ENCODE measurements at places on chromosomes 16 and 17. TPM values are rescaled to one million over a fixed set of nuclear protein-coding genes. Genes with fewer than 3 reads are reported as not detected.

- H3K36me3 ChIP-seq = no peaks in the 10 kb centered on the region
- H3K27me3 ChIP-seq = no peaks in the 10 kb centered on the region
- peak overlapping the region; percentile 80 for H3K27ac ChIP-seq
- H3K4me1 ChIP-seq = no peaks in the 10 kb centered on the region
- DNase-seq = peak; percentile 83
Observed at GRCh38 chr16:3158510-3159314, 23.9 kb downstream of the ZNF213 start.

Gene CA4
- not detected for total RNA-seq

GRCh38 chr16:87502308-87502969 is 9.6 kb upstream of the ZCCHC14 start:
- peaks cover 14% of the 10 kb centered on the region for H3K4me1 ChIP-seq
- H3K4me3 ChIP-seq = no peak overlapping the region
- H3K27me3 ChIP-seq = no peaks in the 10 kb centered on the region
- no peak for DNase-seq
- no peak overlapping the region for H3K27ac ChIP-seq

DNA sequence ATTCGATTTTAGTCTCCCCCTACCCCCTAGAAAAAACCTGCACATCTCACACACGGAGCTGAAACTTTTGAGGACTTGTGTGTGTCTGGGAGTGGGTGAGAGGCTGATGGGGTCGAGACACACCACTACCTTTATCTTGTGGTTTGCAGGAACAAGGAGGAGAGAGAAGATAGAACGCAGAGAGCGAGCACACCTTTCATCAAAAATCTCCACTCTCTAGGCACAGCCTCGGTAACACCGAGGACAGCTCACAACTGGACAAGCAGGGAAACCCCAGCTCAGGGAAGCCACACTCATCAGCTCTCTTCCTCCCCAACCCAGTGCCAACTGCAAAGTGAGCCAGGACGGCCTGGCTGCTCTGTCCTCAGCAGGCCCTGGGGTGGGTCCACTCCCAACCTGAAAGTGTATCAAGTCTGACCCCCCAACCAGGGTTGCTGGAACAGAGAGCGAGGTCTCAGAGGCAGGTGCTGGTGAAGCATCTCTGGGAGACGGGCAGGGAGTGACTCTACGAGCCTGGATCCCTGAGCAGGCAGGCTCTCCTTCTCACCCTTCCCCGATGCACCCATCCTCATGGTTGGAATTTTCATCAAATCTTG is 5.2 kb upstream of the GHDC start:
- H3K27ac ChIP-seq = no peak overlapping the region
- no peaks in the 10 kb centered on the region for H3K27me3 ChIP-seq
- H3K4me1 ChIP-seq = no peaks in the 10 kb centered on the region

GRCh38 chr16:55501549-55502322 is 7.1 kb upstream of the LPCAT2 start:
- peaks cover 43% of the 10 kb centered on the region for H3K4me1 ChIP-seq
- no peak overlapping the region for H3K4me3 ChIP-seq
- DNase-seq = peak; percentile 53

Gene KCTD11
- 7.0 TPM for total RNA-seq

GRCh38 chr16:54707813-54708212 is 222.9 kb upstream of the IRX5 start:
- no peaks in the 10 kb centered on the region for H3K36me3 ChIP-seq
- no peak for DNase-seq
- H3K4me3 ChIP-seq = no peak overlapping the region
- no peak overlapping the region for H3K27ac ChIP-seq

DNA sequence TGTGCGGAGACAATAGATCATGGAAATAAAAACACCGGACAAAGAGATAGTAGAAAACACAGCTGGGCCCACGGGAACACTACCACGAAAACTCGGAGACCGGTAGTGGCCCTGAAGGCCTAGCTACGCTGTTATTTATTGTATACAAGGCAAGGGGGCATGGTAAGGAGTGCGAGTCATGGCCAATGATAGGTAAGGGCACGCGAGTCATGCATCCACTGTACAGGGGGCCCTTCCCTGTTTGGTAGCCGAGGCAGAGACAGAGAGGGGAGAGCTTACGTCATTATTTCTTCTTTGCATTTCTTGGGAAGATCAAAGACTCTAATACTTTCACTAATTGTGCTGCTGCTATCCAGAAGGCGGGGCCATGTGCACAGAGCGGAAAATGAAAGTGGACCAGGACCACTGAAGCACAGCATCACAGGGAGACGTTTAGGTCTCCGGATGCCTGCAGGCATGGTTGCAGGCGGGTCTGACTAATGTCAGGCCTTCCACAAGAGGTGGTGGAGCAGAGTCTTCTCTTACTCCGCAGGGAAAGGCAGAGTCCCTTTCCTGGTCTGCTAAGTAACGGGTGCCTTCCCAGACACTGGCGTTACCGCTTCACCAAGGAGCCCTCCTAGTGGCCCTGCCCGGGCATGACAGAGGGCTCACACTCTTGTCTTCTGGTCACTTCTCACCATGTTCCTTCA is 74.4 kb upstream of the ARL4D start:
- H3K4me3 ChIP-seq = no peak overlapping the region
- no peaks in the 10 kb centered on the region for H3K27me3 ChIP-seq
- peaks cover 15% of the 10 kb centered on the region for H3K4me1 ChIP-seq
- H3K36me3 ChIP-seq = no peaks in the 10 kb centered on the region

Gene LDHD
- total RNA-seq = 3.7 TPM

- no peaks in the 10 kb centered on the region for H3K27me3 ChIP-seq
- H3K4me1 ChIP-seq = no peaks in the 10 kb centered on the region
- no peaks in the 10 kb centered on the region for H3K36me3 ChIP-seq
- DNase-seq = no peak
- no peak overlapping the region for H3K27ac ChIP-seq
Observed at GRCh38 chr17:28983286-28984230, 22.3 kb downstream of the SEZ6 start.

DNA sequence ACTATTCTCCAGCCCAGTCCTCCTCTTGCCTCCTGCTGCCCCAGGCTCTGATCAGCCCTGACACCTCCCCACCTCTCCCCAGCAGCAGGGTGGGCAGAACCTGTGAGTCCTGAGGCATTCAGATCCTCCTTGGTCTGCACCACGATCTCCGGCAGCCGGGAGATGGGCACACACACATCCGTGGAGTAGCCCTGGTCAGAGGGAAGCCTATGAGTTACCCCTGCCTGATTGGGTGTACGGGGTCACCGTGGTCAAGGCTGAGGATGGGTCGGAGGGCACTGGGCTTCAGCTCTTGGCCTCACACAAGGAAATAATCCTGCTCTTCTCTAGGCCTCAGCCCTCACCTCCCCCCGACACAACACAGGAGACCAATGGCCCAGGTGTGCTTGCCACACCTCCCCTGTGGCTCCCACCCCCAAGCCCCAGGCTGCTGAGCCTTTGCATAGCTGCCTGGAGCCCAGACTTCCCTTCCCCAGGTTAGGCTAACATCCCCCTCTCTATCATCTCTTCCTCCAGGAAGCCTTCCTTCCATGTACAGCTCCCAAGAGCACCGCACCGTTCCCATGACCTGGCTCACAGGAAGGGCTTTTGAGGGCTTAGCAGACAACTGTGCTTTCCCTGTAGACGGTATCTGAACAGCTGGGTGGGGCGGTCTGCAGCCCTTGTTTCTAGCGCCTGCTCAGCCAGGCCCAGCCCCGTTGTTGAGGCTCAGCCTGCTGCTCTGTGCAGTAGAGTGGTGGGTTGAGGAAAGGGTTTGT is 3.7 kb downstream of the LDHD start:
- no peak overlapping the region for H3K27ac ChIP-seq
- H3K4me1 ChIP-seq = peaks cover 37% of the 10 kb centered on the region
- no peaks in the 10 kb centered on the region for H3K36me3 ChIP-seq
- H3K4me3 ChIP-seq = no peak overlapping the region
- H3K27me3 ChIP-seq = no peaks in the 10 kb centered on the region

- no peak for DNase-seq
- H3K27ac ChIP-seq = no peak overlapping the region
- H3K4me3 ChIP-seq = no peak overlapping the region
- H3K27me3 ChIP-seq = peaks cover 34% of the 10 kb centered on the region
- no peaks in the 10 kb centered on the region for H3K4me1 ChIP-seq
Observed at GRCh38 chr17:9958586-9959281, 53.7 kb upstream of the RCVRN start.

Gene HSPB9
- not detected for total RNA-seq

GRCh38 chr17:33499040-33499439 is 205.9 kb upstream of the ASIC2 start:
- H3K36me3 ChIP-seq = no peaks in the 10 kb centered on the region
- DNase-seq = no peak
- no peak overlapping the region for H3K27ac ChIP-seq
- H3K4me1 ChIP-seq = no peaks in the 10 kb centered on the region
- H3K4me3 ChIP-seq = no peak overlapping the region

GRCh38 chr17:63421681-63422645 is 24.1 kb downstream of the CYB561 start:
- H3K27me3 ChIP-seq = no peaks in the 10 kb centered on the region
- peaks cover 2% of the 10 kb centered on the region for H3K4me1 ChIP-seq
- no peak overlapping the region for H3K4me3 ChIP-seq

Measured in PC-3 (cell line).